ENCODE measurements at places on chromosomes 7 and 10. TPM values are rescaled to one million over a fixed set of nuclear protein-coding genes. Genes with fewer than 3 reads are reported as not detected.

The HELLS gene
- total RNA-seq = 23.8 TPM

The C10orf62 gene
- not detected for total RNA-seq

The NUDT13 gene
- 2.2 TPM for total RNA-seq

The TUBAL3 gene
- total RNA-seq = 0.34 TPM

The LRIT1 gene
- total RNA-seq = not detected

The BRAT1 gene
- 19.4 TPM for total RNA-seq

The UCN3 gene
- total RNA-seq = not detected

The TLX1 gene
- total RNA-seq = not detected

The BAMBI gene
- total RNA-seq = 10.5 TPM

The NEBL gene
- 7.1 TPM for total RNA-seq

The DPY19L1 gene
- 36.5 TPM for total RNA-seq

The ZNF786 gene
- total RNA-seq = 6.9 TPM

The C10orf53 gene
- total RNA-seq = not detected

The PNLIPRP1 gene
- not detected for total RNA-seq

The LMBR1 gene
- 35.4 TPM for total RNA-seq

The ATP6V0A4 gene
- 0.24 TPM for total RNA-seq

The NKX2-3 gene
- total RNA-seq = 0.08 TPM

The BAG3 gene
- total RNA-seq = 242 TPM

The TAS2R4 gene
- 0.07 TPM for total RNA-seq

The CPN1 gene
- 0.26 TPM for total RNA-seq

The AKR1B15 gene
- 21.6 TPM for total RNA-seq

The METTL27 gene
- 10.8 TPM for total RNA-seq

The FZD8 gene
- 4.9 TPM for total RNA-seq

The BNIP3 gene
- 43.5 TPM for total RNA-seq

The IQUB gene
- 0.11 TPM for total RNA-seq

The MKI67 gene
- total RNA-seq = 59.2 TPM

The ATE1 gene
- total RNA-seq = 19.1 TPM

The LRMDA gene
- 3.1 TPM for total RNA-seq

The SYPL1 gene
- total RNA-seq = 88.0 TPM

The FGFBP3 gene
- 2.2 TPM for total RNA-seq

The MUC12 gene
- 12.5 TPM for total RNA-seq

The ZNRF2 gene
- 6.3 TPM for total RNA-seq

The SLC26A3 gene
- total RNA-seq = not detected

The ASAH2 gene
- total RNA-seq = 3.1 TPM

The NOS3 gene
- 0.34 TPM for total RNA-seq

The SLC26A5 gene
- not detected for total RNA-seq

The CXCL12 gene
- total RNA-seq = 0.31 TPM

The FGFR2 gene
- 0.44 TPM for total RNA-seq

The ADARB2 gene
- not detected for total RNA-seq

The LEP gene
- not detected for total RNA-seq

The KMT2C gene
- 7.2 TPM for total RNA-seq

The SPDYE9 gene
- total RNA-seq = not detected

The AGBL3 gene
- 1.5 TPM for total RNA-seq

The SERPINE1 gene
- 1,785 TPM for total RNA-seq

The ZNF853 gene
- 2.0 TPM for total RNA-seq

The SFRP5 gene
- total RNA-seq = 2.3 TPM

The AKR1D1 gene
- not detected for total RNA-seq

The GFRA1 gene
- 10.9 TPM for total RNA-seq

The ARMC3 gene
- 0.74 TPM for total RNA-seq

The RNF133 gene
- not detected for total RNA-seq

The MYO3A gene
- total RNA-seq = not detected

The SPDYE6 gene
- not detected for total RNA-seq

The KCNH2 gene
- total RNA-seq = 2.0 TPM
